A549 treated with RU486 at 1 μM for 4 hours (cell line): ENCODE measurements at places on chromosomes 4 and X. TPM values are rescaled to one million over a fixed set of nuclear protein-coding genes. Genes with fewer than 3 reads are reported as not detected.

The AWAT2 gene
- not detected in 5 replicates for total RNA-seq

The MAGEA9B gene
- total RNA-seq: 0.11 TPM in 1 of 5 replicates, not detected in the others

The COX7B2 gene
- total RNA-seq: not detected in 5 replicates

The SLC2A9 gene
- 0.21 to 1.00 TPM (median 0.39 TPM) in 5 replicates for total RNA-seq

The CCDC110 gene
- not detected in 5 replicates for total RNA-seq

The SYTL4 gene
- total RNA-seq: 1.9 to 2.6 TPM (median 2.2 TPM) in 5 replicates

The PAGE4 gene
- total RNA-seq: not detected in 5 replicates

The TCEAL2 gene
- not detected in 5 replicates for total RNA-seq

The UCP1 gene
- total RNA-seq: not detected in 5 replicates

The VCX3B gene
- not detected in 5 replicates for total RNA-seq

The ART3 gene
- not detected in 5 replicates for total RNA-seq

The PDLIM3 gene
- 0.08 to 0.24 TPM (median 0.18 TPM) in 5 replicates for total RNA-seq

The GAGE12E gene
- not detected in 5 replicates for total RNA-seq

The FAM13A gene
- total RNA-seq: 4.2 to 6.3 TPM (median 6.1 TPM) in 5 replicates

The SPACA5 gene
- total RNA-seq: not detected in 5 replicates

The KIT gene
- total RNA-seq: not detected in 5 replicates

The TKTL2 gene
- not detected in 5 replicates for total RNA-seq

The CYLC1 gene
- total RNA-seq: not detected in 5 replicates

The CLDN2 gene
- 7.6 to 9.9 TPM (median 8.4 TPM) in 5 replicates for total RNA-seq

The RNF4 gene
- total RNA-seq: 61.9 to 92.1 TPM (median 64.1 TPM) in 5 replicates

The APLN gene
- total RNA-seq: 0.73 to 1.2 TPM (median 0.89 TPM) in 5 replicates

The BANK1 gene
- 0.85 to 1.4 TPM (median 0.95 TPM) in 5 replicates for total RNA-seq

The RAP2C gene
- total RNA-seq: 27.5 to 52.2 TPM (median 30.4 TPM) in 5 replicates

The NXT2 gene
- total RNA-seq: 6.4 to 11.0 TPM (median 10.6 TPM) in 5 replicates

The BEND4 gene
- total RNA-seq: not detected in 5 replicates

The HTRA3 gene
- total RNA-seq: 14.4 to 20.0 TPM (median 17.9 TPM) in 5 replicates

The GPR173 gene
- not detected in 5 replicates for total RNA-seq

The CYP4V2 gene
- total RNA-seq: 1.9 to 3.6 TPM (median 2.9 TPM) in 5 replicates

The SYN1 gene
- 0.11 to 0.31 TPM (median 0.21 TPM) in 5 replicates for total RNA-seq

The CLGN gene
- total RNA-seq: 3.8 to 7.0 TPM (median 5.6 TPM) in 5 replicates

The PHKA1 gene
- 18.9 to 20.9 TPM (median 20.4 TPM) in 5 replicates for total RNA-seq

The RAI2 gene
- 0.07 to 0.53 TPM (median 0.22 TPM) in 5 replicates for total RNA-seq

The NEK1 gene
- total RNA-seq: 1.4 to 3.8 TPM (median 3.1 TPM) in 5 replicates

The GUCY1A1 gene
- total RNA-seq: not detected in 5 replicates

The FMR1 gene
- total RNA-seq: 17.9 to 25.6 TPM (median 23.8 TPM) in 5 replicates

The PABPC5 gene
- total RNA-seq: 0.03 TPM in 1 of 5 replicates, not detected in the others

The PLP1 gene
- total RNA-seq: not detected in 5 replicates

The CSTF2 gene
- 31.3 to 35.5 TPM (median 32.4 TPM) in 5 replicates for total RNA-seq

The UGT2B10 gene
- not detected in 5 replicates for total RNA-seq

The CXorf49 gene
- total RNA-seq: not detected in 5 replicates

The TLL1 gene
- total RNA-seq: 0.03 to 0.47 TPM (median 0.24 TPM) in 5 replicates

The RAB9B gene
- 0.03 to 0.05 TPM (median 0.03 TPM) in 3 of 5 replicates, not detected in the others for total RNA-seq

The ACOT9 gene
- total RNA-seq: 93.2 to 104 TPM (median 97.6 TPM) in 5 replicates

The NSG1 gene
- 0.88 to 1.5 TPM (median 1.2 TPM) in 5 replicates for total RNA-seq

The MXD4 gene
- 10.3 to 20.6 TPM (median 16.7 TPM) in 5 replicates for total RNA-seq

The DDIT4L gene
- total RNA-seq: 0.38 to 0.62 TPM (median 0.44 TPM) in 5 replicates

The LDOC1 gene
- 81.5 to 109 TPM (median 103 TPM) in 5 replicates for total RNA-seq

The TSC22D3 gene
- total RNA-seq: 25.4 to 28.3 TPM (median 26.8 TPM) in 5 replicates

The HERC5 gene
- 3.5 to 5.2 TPM (median 4.4 TPM) in 5 replicates for total RNA-seq

The GBA3 gene
- not detected in 5 replicates for total RNA-seq

The ITGB1BP2 gene
- 0.65 to 1.1 TPM (median 0.80 TPM) in 5 replicates for total RNA-seq

The PRKG2 gene
- 0.31 to 1.2 TPM (median 0.91 TPM) in 5 replicates for total RNA-seq

The GIMD1 gene
- total RNA-seq: not detected in 5 replicates
